ENCODE measurements at places on chromosomes 3 and 15. TPM values are rescaled to one million over a fixed set of nuclear protein-coding genes. Genes with fewer than 3 reads are reported as not detected.

Gene STIMATE
- 11.6 TPM for polyA plus RNA-seq

Gene FBN1
- 243 TPM for polyA plus RNA-seq

Gene SLC15A2
- polyA plus RNA-seq, result 0.31 TPM

Gene KNG1
- not detected for polyA plus RNA-seq

Gene WDR6
- 58.7 TPM for polyA plus RNA-seq

Gene TTBK2
- 5.6 TPM for polyA plus RNA-seq

Gene CNTN4
- not detected for polyA plus RNA-seq

Gene TRIM71
- polyA plus RNA-seq, result 0.02 TPM

All from fibroblast of lung (primary cell).